ENCODE measurements at places on chromosomes 13 and 19. TPM values are rescaled to one million over a fixed set of nuclear protein-coding genes. Genes with fewer than 3 reads are reported as not detected.

GRCh38 chr13:20446900-20447299 is 78.8 kb downstream of the CRYL1 start:
- no peak for DNase-seq

GPR12 gene
- total RNA-seq, result not detected

GRCh38 chr13:21458813-21459701 is at the start of gene ZDHHC20:
ZDHHC20 (minus strand) TSS chr13:21459303; CDS start chr13:21459171, 132 bp downstream.
- peak; percentile 81 for DNase-seq

VRK3 gene
- total RNA-seq, result 14.7 TPM

- no peak for DNase-seq
Measured at GRCh38 chr13:26473571-26474230, 83.8 kb upstream of the WASF3 start.

DNA sequence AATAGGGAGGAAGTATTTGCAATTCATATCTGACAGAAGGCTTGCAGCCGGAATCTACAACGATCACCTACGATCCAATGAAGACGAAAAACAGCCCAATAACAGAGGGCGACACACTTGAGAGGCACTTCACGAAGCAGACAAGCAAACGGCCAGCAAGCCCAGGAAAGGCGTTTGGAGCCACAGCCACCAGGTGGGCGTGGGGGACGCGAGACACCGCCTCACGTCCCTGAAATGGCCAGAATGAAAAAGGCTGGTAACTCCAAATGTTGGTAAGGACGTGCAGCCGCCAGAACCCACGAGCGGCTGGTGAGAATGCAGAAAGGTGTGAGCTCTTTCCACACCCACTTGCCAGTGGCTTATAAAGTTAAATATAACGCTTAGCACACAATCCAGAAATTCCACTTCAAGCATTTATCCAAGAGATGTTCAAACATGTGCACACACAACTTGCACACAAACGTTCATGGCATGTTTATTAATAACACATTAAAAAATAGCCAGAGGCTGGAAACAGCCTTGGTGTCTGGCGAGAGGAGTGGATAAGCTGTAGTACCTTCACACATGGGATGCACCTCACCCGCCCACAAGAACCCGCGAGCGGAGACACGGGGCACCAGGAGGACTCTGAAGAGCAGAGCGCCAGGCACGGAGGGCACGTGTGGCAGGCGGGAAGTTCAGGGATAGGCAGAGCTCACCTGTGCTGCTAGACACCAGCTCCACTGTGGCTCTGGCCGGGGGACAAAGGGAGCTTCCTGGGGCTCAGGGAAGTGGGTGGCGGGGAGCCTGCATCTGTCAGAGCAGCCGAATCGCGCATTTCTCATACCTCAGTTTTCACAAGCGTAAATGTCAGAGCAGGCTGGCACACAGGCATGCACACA is 89.3 kb downstream of the SPACA7 start:
- DNase-seq, result no peak

- no peak for DNase-seq
Measured at GRCh38 chr13:35858665-35859064, 272.5 kb downstream of the DCLK1 start.

DNA sequence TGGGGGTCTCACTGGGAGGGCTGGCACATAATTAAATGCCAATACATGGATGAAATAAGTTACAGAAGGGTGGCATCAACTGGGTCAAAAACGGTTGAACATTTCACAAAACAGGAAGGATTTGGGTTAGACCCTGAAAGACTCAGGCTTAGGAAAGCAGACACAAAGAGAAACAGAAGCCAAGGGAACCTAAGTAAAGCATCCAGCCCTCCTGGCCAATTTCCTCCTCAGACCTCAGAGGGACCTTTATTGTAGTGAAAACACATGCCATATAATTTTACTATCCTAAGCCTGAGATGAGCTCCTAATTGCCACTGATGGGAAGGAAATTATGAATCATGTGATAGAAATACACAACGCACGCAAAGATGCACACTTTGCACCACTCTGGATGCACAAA is 12.1 kb upstream of the CEACAM3 start:
- no peak for DNase-seq

DNA sequence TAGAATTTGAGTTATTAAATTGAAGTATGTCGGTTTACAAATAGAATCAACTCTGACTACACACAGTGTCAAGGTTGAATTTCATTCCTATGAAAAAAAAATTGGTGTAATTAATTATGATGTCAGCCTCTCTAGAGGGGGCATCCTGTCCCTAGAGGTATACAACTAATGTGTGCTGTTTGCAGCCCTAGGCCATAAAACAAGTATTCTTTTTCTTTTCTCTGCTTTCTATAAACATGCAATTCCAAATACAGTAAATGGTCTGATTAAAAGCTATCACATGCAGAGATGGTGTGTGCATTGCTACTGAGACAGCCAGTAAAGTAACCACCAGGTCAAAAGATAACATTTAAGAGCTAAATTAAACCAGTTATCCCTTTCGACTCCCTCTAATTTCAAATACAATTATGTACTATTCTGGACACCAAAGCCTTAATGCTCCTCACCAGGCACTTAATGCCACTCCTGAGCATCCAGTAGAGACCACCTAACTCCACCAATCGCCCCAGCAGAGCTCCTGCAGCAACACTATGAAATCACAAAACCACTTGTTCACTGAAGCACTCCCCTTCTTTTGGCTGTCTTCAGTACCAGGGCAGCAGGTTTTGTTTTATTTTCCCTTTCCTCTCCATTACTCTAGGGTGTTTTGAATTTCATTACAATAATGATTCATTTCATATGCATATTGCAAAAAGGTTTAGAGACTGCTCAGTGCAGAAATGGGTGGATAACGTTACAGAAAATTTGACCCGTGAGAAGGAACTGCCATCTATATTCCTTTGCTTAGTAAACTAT is 426.9 kb downstream of the PCDH9 start:
- no peak for DNase-seq

NTF4 gene
- total RNA-seq, result not detected

DNA sequence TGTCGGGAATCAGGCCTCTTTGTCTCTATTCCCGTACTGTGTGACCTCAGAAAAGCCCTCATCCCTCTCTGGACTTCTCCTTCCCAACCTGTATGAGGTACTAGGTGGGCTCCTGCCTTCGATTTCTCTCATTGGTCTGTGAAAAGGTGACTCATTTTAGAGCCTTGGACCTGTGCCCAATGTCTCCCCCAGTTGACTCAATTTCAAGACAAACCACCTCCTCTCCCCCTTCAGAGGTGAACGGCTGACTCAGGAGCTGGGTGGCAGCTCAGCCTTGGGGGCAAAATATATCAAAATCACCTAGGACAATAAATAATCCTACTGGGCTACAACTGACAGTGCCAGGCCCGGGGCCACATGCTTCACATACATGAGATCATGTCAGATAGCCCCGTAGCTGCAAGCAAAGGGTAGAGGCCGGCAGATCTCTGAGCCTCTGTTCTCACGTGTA is 630 bp downstream of the COQ8B start:
- no peak for DNase-seq

DNA sequence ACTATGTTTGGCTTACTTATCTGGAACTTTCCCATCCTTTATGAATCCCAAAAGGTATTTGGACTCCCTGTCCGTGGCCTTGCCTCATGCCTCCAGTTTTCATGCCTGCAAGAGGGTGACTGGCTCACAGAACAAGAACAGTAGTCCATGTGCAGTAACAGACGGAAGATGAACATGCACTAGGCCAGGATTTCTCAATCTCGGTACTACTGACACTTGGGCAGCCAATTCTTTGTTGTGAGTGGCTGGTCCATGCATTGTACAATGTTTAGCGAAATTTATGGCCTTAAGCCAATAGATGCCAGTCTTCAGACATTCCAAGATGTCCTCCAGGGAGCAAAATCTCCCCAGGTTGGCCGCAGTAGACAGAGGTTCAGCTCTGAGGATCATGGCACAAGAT is 61.9 kb downstream of the DOCK9 start:
- no peak for DNase-seq

SERTAD1 gene
- total RNA-seq, result 12.9 TPM

- no peak for DNase-seq
Measured at GRCh38 chr13:114035583-114036531, 62.0 kb upstream of the C13orf46 start.

DNA sequence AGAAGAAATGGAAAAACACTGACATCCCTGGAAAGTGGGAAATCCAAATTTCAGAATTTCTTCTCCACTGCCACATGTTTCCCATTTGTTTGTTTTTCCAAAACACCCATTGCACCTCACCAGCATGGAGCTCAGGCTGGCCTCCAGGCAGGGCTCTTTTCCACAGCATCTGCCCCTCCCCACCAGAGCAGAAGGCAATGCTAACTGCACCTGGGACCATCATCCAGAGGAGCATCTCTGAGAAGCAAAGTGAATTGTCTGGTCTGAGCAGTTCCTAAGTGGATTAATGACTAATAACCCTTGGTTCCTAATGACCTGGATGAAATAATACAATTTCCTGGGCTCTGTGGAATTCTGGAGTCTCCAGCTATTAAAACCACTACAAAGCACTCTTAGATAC is 8.8 kb upstream of the CYSLTR2 start:
- DNase-seq, result no peak

GRCh38 chr13:107205318-107206104 is 637.6 kb upstream of the ARGLU1 start:
- peak; percentile 52 for DNase-seq

ARRDC2 gene
- 3.8 TPM for total RNA-seq

DNA sequence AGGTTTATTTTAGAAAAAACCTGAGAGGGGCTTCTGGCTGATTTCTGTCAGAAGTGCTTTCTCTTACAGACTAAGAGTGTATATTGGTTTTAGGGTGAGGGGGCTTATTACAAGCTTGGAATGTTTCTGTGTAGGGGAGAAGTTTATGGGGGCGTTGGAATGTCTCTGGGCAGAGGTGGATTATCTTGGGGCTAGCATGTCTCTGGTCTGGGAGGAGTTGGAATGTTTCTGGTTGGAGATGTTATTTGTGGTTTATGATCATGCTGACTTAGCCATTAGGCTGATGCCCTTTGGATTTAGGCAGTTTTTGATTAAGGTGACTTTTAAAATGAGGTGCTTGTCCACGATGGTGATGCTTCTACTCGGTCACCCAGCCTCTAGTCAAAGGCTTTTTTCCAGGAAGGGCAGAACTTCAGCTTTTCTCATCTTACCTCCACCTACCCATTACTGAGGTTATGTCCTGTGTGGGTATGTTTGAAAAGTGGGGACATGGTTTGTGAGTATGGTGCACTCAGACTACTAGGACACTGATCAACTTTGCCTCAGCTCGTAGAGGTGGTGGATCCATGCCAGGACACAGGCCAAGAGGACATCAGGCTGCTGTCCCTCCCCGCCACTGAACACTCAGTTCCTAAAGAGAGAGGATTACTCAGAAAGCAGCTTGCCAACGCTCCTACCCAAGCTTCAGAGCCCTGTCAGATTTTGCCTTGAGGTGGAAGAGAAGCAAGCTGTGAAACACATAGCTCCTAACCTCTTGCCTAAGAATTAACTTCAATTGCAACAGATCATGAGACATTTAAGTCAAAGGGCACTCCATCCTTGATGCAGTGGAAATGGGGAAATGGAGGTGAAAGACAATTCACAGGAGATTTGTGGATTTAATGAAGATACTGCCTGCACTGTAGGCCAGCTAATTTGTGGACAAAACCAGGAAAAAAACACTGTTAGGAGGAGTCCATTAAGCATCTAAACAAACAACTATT is 63.6 kb downstream of the ZNF44 start:
- peak; percentile 66 for DNase-seq

GRCh38 chr13:34076943-34077703 is 259.2 kb downstream of the RFC3 start:
- DNase-seq, result peak; percentile 47

- DNase-seq, result no peak
Measured at GRCh38 chr13:97724450-97724849, 229.0 kb upstream of the IPO5 start.

GRCh38 chr13:113748101-113748861 is 10.7 kb upstream of the TMEM255B start:
- DNase-seq, result no peak

DNA sequence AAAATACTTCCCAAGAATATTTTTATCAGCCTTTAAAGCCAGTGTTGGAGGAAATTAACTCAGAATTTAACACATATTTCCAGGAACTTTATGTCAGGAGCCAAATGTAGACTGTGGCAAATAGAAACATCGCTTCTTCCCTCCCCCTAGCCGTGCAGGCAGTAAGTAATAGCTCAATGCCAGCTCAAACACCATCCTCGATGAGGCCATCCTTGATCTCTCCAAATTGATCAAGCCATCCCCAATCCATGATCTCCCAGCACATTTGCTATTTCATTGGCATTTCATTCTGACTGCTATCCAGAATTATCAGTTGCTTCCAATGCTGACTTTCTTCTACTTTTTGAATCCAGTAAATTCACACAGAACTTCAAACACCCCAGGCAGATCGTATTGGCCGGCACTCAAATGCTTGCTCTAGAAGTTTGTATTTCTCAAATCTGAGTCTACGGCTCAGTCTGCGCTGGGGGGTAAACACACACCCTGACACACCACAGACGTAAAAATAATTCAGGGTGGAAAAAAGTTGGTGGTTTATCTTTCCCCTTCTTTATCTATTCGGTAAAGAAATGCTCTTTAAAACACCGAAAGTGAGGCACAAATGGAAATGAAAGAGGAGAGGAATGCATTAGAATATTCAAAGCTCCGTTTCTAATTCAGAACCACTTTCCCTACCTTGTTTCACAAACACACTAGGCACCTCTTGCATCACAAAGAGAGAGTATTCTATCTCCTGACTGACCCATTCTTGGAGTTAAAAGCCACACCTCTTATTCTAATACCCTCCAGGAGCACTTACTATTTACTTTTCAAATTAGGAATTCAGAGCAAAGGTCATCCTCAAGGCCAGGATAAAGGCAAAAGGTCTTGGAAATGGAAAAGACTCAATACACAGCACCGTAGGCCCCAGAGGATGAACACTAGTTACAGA is 991 bp downstream of the OBI1 start:
- DNase-seq, result no peak

PTPRH gene
- 0.31 TPM for total RNA-seq

GNG7 gene
- total RNA-seq, result not detected

WDR83 gene
- 10.5 TPM for total RNA-seq

DNA sequence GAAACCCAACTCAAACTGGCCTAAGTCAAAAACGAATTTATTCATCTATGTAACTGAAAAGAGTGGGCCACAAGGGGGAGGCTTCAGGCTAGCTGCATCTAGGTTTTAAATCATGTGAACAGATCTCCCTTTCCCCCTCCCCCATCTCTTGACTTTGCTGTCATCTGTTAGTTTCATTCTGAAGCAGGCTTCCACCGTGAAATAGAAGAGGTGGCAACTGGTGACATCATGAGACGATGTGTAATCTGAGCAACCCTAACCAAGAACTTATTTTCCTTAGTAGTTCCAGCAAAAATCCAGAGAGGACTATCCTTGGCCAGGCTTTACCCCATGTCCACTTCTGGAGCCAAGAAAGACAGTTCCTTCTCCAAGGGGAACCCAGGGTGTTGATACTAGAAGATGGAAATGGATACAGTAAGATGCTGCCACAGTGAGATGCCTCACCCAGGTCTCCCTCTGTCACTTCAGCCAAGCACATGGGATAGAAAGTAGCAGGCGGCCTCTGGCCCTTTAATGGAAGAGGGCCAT is 9.4 kb downstream of the SAMD4B start:
- peak; percentile 78 for DNase-seq

ZNF729 gene
- total RNA-seq, result not detected

GRCh38 chr13:20512042-20512683 is 13.5 kb downstream of the CRYL1 start:
- no peak for DNase-seq

- DNase-seq, result no peak
Measured at GRCh38 chr19:37007587-37008220, 70.5 kb upstream of the ZNF420 start.

GRK1 gene
- not detected for total RNA-seq

GPC6 gene
- total RNA-seq, result 20.0 TPM
